ENCODE measurements at places on chromosomes 7 and 10.

DNA sequence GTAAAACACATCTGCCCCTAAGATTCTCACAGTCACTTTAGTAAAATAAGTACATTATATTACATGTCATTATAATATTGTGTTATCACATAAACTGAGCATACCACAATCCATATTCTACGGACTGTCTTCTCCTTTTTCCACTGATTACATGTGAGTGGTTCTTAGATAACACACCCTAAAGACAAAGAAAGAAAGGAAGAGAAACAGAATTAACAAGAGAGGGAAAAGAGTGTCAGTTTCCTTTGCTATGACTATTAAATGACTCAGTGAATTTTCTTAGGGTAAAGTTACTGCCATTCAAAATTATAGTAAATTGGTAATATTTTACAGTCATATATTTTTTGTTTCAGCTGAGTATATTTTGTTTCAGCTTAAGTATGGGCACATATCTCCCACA lies 268.3 kb downstream of the TWIST1 start:
- no peak for DNase-seq

- DNase-seq = no peak
Measured at GRCh38 chr10:119494236-119495020, 48.1 kb downstream of the RGS10 start.

DNA sequence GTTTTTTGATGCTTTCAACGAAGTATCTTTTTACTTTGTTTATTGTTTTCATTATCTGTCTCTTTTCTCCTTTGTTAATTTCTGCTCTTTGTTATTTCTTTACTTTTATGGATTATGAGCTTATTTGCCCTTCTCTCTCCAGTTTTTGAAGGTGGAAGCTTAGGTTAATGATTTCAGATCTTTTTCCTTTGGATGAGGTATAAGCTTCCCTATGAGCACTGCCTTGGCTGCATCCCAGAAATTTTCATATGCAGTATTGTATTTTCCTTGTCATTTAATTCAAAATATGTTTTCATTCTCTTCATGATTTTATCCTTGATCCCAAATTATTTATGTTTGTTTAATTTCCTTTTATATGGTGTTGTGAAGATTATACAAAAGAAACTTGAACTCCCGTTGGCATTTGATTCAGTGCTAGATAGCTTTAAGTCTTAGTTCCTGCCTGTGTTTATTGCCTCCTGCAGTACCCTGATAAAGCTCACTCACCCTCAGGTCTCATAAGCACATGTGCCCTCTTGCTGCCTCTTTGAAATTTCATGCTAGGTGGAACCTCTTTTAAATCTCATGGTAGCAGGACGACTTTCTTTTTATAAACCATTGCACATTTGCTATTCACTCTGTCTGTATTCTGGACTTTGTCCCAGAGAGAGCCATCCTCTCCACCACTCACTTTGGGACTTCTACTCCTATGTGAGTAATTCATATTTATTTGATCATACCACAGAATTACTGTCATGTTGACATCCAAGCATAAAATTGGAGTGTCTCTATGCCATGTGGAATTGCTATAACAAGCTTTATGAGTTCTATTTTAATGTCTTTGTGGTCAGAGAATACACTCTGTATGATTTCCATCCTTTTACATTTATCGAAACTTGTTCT lies 23.0 kb upstream of the CEP41 start:
- DNase-seq = no peak

DNA sequence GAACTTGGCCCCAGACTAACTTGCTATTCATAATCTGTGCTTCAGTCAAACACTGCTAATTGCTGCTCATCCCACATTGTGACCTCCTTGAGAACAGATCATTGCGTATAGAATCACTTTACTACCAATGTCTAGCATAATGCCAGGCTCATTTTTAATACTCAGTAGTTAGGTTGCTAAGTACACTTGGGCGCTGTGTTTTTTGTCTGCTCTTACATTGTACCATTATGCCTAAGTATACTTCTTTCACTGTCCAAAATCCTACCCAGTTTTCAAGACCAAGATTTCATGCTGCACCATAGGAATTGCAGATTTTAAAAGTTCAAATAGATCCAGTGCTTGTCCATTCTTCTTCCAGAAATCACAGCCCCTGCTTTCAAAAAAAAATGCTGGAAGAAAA lies 32.8 kb upstream of the TMEM106B start:
- DNase-seq = no peak

DNA sequence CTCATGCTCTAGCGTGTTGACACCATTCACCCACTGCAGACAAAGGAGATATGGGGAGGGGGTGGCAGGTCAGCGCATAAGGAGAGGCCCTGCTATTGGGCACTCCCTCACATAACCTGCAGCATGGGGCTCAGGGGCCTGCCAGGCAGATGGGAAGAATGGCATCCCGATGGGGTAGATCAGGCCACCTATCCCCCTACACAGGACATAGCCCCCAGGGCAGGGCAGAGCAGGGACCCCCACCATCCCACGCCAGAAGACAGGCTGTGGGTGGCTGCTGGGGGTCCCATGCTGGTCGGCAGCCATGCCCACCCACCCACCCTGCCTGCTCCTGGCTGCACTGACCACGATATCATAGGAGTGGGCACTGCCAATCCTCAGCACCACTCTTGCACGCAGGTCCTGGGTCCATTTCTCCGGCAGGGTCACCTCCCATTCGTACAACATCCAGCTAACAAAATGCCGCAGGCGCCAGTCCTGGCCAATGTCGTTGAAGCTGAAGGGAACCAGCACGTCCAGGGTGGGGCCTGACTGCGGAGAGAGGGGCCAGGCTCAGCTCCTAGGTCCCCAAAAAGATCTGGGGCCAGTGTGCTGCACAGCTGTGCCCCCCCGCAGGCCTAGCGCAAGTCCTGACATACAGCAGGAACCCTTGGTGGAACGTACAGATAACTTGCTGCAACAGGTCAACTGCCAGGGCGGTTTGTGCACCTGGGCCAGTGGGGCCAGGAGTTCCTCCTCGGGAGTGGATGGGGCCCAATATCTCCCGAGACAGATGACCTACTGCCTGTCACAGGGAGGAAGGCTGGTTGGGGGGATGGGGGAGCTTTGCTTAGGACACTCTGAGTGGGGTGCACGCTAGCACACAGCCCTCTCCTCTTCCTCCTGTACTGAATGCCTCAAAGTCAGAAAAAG lies 45.9 kb upstream of the ZNF479 start:
- DNase-seq = no peak

DNA sequence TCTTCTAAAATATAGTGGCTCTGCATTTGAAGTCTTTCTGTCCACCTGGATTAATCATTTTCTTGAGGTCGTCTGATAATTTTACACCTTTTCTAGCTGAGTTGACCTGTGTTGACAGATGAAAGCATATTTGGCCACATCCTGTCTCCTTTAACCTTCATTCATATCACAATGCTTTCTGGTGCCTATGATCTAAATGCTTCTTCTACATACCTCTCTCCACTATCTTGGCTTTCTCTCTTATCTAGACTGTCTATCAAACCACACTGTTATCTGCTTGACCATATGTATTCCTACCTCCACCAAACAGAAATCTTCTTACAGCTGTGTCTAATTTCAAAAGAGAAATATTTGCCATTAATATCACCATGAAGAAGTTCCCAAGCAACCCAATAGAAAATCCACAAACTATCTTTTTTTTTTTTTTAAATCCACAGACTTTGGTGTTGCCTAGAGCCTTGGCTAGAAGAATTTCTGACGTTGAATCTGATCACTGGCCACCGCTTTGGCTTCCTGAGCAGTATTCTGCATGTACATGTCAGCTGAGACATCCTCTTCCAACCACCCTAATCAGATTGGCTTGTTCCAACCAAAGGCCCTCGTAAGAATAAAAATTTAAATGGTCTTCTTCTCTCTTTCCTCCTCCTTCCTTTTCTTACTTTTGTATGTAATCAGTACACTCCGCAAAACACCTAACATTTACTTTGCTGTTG lies 66.3 kb upstream of the SP4 start:
- DNase-seq = no peak

DNA sequence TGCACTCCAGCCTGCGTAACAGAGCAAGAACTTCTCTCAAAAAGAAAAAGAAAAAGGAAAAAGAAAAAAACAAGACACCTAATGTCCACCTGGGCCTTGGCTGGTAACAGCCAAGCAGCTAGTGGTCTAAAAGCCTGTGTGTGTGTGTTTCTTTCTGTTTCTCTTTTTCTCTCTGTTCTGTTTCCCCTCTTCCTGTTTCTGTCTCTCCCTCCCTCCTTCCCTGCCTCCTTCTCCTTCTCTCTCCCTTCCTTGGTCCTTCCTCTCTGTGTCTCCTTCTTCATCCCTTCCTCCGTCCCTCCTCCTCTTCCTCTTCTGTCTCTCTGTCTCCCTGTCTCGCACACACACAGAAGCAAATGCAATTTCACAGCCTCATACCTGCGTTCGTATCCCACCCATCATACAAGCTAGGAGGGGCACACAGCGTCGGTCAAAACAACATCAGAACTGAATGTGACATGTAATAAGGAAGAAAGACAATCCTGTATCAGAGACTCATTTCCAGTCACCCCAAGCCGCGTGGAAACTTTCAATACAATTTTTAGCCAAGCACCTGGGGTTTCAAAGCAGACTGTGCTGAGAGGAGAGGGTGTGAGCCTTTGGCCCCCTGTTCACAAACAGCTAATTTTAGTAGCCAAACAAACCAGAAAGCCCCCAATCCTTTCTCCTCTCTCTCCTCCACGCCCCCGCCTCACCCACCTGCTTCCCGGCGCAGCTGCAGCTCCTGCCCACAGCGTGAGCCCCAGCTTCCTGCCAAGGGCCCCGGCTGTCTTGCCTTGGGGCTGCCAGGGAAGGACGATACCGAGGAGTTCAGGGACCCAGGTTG lies 50.2 kb upstream of the GNA12 start:
- peak; percentile 24 for DNase-seq

DNA sequence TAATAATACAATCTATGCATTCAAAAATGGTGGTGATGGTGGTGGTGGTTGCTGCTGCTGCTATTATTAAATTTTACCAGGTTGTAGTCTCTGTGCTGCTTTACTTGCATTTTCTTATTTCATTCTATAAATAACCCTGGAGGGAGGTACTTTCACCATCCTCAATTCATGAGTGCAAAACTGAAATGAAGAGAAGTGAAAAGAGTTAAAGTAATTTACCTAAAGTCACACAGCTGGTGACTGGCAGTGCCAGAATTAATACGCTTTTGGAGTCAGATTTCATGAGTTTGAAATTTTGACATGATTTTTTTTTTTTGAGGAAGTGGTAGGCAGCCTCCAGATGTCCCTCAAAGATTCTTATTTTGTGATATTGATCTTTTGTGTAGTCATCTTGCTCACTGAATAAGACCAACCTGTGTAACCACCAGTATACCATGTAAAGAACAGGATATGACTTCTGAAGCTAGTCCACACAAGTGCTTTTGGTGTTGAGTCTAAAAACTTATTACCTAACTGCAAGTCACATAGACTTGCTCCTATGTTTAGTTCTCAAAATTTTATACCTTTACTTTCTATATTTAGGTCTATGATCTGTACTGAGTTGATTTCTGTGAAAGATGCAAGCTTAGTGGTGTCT lies 218.8 kb downstream of the ZWINT start:
- DNase-seq = no peak

DNA sequence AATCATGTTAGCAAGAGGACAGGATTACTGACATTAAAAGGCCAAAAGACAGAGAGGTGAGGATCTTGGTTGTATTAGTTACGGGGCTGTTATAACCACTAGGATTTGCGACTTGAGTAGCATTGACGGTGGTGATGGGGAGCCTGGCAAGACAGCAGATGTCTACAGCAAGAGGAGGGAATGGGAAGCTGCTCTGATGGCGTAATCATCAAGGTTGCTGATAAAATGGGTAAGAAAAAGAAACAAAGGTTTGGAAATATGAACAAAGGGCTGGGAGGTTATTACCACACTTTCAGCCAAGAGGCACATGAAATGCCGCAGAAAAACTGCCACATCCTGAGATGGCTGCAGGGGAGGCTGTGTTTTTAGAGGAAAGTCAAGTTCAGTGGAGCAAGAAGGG lies 33.9 kb downstream of the TMEM229A start:
- DNase-seq = no peak

GRCh38 chr10:47297866-47298540 lies 2.0 kb upstream of the GDF10 start:
- DNase-seq = no peak

DNA sequence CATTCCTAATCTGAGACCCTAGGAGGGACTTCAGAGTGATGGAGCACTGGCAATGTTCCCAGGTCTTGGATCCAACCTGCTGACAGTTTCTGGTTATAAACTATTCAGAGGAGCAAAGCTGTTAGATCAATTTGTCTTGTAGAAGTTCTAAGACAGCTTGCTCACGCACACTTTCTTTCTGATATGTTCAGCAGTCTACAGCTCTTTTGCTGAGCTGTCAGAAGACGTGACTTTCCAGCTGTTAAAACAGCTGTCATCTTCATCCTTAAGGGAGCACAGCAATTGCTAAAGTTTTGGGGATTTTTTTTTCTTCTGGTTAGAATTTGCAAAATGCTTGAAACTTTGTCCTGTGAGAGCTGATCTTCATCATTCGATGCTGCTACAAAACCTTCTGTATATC lies 823.1 kb downstream of the SORCS1 start:
- no peak for DNase-seq

DNA sequence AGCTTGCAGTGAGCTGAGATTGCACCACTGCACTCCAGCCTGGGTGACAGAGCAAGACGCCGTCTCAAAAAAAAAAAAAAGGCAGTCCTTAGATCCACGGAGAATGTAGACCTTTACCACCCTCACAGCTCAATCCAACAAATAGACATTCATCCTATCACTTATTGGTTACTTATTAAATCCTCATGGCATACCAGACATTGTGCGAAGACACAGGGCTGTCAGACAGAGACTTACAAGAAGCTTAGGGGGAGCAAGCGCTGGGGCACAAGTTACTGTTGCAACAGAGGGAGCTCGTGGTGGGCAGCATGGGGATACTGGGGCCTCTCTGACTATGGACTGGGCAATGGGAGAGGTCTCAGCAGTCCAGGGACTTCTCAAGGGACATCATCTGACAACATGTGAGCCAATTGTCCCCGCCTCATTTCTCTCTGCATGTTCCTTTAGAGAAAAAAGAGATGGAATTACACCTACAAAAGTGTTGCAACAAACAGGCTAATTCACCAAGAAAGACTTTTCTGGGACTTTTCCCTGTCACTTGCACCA lies 82.8 kb upstream of the TNS3 start:
- DNase-seq = no peak

- DNase-seq = no peak
Measured at GRCh38 chr7:116195451-116195850, 14.9 kb upstream of the TES start.

DNA sequence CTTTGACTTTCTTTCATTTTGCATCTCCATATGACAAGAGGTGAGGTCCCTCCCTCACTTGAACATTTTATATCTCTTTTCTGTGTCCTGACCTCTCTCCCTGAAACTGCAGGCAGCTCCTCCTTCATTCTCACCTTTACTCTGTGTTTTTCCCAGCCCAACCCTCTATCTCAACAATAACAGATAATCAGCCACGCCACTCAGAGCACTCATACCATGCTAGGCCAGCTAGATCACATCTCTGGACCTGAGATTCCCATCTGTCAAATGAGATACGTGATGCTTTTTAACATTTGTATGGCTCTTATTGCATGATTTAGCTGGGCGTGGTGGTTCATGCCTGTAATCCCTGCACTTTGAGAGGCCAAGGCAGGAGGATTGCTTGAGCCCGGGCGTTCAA lies 63.1 kb upstream of the PDCD4 start:
- no peak for DNase-seq

All from effector memory CD8-positive, alpha-beta T cell (primary cell).